SK-N-MC (cell line): ENCODE measurements at places on chromosomes 16 and 17.

GRCh38 chr17:70947636-70948565, 778.6 kb downstream of the KCNJ2 start:
- no peak for DNase-seq

DNA sequence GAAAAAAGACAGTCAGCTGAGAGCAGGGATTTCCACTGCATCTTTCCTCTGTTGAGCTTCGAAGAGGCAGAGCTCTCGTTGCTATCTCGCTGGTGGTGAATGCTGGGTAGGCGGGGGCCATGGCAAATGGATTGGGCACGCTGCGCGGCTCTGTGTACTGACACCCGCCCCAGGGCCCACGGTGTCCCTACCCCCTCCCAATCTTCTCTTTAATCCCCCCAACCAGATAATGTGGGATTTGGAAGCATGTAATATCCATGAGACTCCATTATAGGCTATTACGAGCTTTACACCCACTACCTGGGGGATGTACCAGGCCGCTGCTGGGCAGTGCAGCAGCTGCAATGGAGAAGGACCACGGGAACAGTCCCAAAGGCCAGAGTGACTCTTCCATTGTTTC, 8.3 kb downstream of the PIPOX start:
- DNase-seq, result no peak

- DNase-seq, result no peak
These were observed 35.4 kb downstream of the OR1D5 start for GRCh38 chr17:3027786-3028532.

GRCh38 chr16:53892155-53892554, 188.2 kb downstream of the FTO start:
- DNase-seq, result peak; percentile 26

DNA sequence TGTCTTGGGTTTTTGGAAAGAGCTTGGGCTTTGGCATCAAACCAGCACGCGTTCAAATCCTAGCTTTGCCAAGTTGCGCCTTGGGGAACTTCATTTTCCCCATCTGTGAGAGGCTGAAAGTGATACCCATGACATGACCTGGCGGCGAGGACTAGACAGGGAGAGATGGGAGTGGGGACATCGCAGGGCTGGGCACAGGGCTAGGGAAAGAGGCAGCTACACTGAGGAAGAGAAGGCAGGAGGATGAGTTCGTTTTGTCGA, 202.9 kb downstream of the IRF8 start:
- no peak for DNase-seq
